ENCODE measurements at places on chromosomes 3 and 15.

- no peak for DNase-seq
These were observed 103.5 kb downstream of the ITPR1 start for GRCh38 chr3:4596612-4597011.

GRCh38 chr3:64799606-64800005 is 111.8 kb upstream of the ADAMTS9 start:
- DNase-seq: no peak

DNA sequence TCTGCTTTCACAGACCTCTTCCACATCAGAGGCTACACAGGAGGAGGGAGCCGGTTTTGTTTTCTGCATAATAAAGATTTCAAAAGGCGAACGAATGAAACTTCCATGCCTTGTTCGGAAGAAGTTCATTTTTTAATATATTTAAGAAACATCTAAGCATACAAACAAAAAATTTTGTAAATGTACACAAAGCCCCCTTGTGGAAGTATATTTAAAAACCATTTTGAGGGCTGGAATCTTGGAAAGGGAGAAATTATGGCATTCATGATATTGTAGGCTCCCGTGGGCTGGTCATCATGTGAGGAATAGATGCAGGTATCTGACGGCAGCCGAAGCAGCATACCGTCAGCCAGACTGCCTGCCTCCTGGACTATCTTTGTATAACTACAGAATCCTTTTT is 90.4 kb downstream of the MECOM start:
- no peak for DNase-seq

DNA sequence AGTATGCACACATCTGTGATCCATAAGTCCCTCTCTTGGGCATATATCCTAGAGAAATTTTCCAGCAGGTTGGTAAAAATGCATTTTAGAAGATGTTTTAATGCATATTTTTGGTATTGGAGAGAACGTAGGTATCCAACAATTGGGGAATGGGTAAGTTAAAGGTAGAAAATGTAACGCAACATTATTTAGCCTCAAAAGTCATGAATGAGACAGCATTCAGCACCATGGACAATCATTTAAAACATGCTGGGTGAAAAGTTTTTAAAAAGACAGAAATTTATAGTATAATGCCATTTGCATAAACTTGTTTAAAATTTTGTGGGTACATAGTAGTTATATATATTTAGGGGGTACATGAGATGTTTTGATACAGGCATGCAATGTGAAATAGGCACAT is 43.4 kb downstream of the TRIM69 start:
- DNase-seq: no peak

GRCh38 chr15:36221992-36222391 is 357.4 kb upstream of the CDIN1 start:
- DNase-seq: no peak

DNA sequence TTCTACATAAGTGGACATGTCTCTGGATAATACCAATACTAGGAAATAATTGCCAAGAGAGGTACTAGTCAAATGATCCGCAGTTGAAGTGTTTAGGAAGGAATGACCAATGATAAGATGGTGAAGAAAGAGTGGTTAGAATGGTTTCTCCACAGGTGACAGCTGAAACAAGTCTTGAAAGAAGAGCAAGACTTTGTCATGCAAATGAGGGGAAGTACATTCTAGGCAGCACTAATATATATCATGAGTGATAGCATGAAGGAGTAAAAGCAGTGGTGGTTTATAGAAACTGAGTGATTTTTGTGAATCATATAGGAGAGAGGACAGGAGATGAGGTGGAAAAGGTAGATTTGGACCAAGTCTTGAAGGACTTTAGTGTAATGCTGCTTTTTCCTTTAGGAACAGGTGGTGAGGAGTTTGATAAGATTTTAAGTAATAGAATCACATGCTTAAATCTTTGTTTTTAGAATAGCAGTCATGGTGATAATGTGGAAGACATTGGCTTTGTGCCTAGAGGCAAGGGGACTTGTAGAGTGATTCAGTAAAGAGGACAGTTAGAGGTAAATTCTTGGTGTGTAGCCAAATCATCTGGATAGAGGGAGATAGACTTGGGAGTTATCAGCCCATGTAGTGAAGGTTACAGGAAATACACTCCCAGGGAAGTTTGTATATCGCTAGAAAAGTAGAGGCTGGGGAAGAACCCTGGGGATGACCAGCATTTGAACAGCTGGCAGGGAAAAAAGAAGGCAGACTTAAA is 31.9 kb downstream of the SLMAP start:
- no peak for DNase-seq

DNA sequence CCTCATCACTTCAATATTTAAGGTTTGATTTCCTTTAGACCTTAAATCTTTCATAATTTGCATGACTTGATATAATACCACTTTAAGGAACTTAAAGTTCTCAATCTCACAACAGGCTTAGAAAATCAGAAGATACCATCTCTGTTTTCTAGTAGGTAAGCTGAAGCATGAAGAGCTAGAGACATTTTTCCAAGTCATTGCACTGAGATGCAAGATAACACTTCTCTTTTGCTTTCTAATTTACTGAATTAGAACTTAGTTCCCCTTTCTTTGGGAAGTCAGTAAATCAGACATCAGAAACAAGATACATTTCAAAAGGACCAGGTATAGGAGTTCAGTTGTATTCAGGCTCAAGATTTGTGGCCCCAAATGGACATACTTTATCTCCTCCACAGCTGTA is 79.7 kb downstream of the DZIP3 start:
- no peak for DNase-seq

DNA sequence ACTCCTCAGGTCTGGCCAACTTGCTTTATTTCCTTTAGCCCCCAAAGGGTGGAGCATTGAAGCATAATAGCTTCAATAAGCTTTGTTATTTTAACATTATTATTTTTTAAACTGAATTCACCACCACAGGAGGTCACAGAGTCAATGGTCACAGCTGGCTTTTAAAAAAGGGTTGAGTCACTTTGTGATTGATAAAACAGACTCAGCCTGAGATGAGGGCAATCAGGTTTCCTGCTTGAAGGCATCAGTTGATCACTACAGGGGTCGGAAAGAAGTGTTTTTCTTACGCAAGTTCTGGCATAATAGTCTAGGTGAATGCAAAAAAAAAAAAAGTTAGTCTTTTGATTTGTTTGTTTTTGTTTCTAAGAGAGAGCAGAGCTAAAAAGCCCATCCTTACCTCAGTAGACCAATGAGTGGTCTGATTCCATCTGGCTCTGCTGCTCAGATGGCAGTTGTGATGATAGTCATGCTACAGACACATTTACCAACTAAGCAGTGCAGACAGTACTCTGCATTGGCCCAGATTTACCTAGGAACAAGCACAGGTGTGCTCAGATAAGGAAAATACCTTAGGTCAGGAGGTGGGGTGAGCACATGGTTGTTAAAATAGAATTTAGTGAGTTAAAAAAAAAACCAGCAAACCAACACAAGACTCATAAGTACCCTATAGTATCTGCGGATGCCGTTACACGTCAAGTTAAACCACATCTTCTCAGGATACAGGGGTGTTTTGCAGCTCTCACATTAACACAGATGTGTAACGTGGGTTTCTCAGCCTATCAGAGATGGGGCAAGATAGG is 22.6 kb downstream of the ZNF80 start:
- DNase-seq: no peak
